ENCODE measurements at places on chromosomes 5 and 9. TPM values are rescaled to one million over a fixed set of nuclear protein-coding genes. Genes with fewer than 3 reads are reported as not detected.

Gene FAM163B
- polyA plus RNA-seq, result not detected

GRCh38 chr5:28542987-28543386, 1504.6 kb upstream of the CDH9 start:
- H3K4me1 ChIP-seq, result no peaks in the 10 kb centered on the region
- no peaks in the 10 kb centered on the region for H3K36me3 ChIP-seq
- no peak for DNase-seq
- H3K4me3 ChIP-seq, result no peak overlapping the region
- H3K27me3 ChIP-seq, result no peaks in the 10 kb centered on the region

DNA sequence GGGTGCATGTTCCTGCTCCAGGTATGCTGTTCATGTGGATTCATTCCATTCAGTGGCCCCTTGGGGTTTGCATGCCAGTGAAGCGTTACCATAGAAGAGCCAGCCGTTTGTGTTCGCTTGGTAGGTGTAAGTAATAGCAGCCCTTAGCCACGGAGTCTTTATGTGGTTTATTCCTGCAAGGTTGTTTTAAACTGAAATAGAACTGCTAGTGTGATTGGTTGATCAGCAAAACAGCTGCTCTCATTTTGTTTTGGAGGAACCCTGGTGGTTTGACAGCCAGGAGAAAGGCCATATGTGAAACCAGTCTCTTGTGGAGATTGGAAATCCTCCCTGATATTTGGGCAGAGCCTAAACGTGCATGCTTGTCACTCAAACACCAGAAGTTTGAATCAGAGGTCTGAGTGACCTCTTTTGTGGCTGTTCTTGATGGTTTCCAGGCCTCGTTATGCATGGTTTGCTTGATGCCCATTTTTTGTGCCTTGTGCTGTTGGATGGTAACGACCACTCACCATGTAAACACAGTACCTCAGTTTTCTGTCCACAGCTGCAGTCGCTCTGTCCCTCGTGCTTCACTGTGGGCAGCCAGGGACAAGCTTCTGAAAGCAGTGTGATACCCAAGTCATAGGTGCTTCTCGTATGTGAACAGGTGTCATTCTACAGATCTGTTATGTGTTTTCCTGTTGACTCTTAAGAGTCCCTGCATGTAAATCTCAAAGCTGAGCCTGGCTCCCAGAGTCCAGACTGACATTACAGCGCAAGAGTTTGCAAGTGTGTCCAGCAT, 58.3 kb upstream of the NXNL2 start:
- no peaks in the 10 kb centered on the region for H3K27me3 ChIP-seq
- H3K27ac ChIP-seq, result no peak overlapping the region
- no peak for DNase-seq
- no peaks in the 10 kb centered on the region for H3K4me1 ChIP-seq

DNA sequence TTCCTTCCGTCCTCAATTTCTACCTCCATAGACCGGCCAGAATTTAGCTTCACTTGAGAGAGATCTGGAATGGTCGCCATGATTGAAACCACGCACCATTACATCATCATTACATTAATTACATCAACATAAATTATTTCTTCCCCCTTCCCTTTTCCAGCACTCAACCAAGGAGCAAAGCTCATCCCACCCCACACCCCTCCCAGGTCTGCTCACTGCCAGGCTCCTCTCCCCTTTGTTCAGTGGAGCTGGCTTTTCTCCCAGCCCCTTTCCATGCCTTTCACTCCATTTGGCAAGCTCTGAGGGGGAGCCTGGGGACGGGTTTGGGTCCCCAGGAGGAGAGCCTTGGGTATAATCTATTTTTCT, 8.4 kb downstream of the RACK1 start:
- no peak for DNase-seq
- peaks cover 84% of the 10 kb centered on the region for H3K36me3 ChIP-seq

Data from CD4-positive, CD25-positive, alpha-beta regulatory T cell (primary cell).